ENCODE measurements at places on chromosomes 2 and 18.

GRCh38 chr2:33267756-33268155 lies 208.7 kb upstream of the RASGRP3 start:
- no peak for DNase-seq

DNA sequence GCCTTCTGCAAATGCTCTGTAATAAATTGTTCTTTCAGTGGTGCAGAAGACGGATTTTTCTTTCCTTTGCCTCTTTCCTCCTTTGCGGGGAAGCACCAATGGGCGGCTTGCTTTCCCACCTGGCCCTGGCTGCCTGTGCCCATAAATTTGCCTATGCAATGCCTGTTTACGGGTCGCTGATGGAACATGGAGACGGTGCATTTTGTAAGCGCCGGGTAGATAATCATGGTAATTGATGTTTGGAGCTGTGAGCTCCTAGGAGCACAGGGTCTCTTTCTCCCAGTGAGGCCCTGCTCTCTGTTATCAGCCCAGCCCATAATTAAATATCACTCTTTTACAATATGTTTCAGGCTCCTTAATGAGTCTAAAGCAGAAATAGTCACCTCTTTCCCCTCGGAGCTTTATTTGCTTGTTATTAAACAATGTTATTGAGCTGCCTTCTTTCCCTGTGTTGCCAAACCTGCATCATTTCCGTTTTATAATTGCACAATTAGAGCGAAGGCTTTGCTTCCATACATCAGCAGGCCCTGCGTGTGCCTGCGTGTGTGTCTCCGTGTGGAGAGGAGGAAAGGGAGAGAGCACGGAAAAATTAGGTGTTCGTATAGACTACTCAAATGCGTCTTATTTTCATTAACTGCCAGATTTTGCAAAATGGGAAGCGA lies 437.4 kb upstream of the POU3F3 start:
- DNase-seq: no peak

DNA sequence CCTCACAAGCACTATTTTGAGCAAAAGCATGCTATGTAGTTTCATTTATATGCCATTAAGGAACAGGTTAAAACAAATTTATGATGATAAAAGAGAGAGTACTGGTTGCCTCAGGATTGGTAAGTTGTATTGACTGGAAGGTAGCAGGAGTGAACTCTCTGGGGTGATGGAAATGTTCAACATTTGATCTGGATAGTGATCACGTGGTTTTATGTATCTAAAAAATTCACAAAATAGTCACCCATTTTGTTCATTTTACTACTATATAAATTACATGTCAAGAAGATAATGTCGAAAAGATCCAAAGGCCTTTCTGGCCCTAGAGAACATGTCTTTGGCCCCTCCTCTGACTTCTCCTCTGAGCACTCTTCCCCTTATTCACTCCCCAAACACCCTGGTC lies 10.4 kb upstream of the RAPGEF4 start:
- no peak for DNase-seq

GRCh38 chr2:191618046-191618780 lies 59.7 kb upstream of the NABP1 start:
- DNase-seq: no peak

DNA sequence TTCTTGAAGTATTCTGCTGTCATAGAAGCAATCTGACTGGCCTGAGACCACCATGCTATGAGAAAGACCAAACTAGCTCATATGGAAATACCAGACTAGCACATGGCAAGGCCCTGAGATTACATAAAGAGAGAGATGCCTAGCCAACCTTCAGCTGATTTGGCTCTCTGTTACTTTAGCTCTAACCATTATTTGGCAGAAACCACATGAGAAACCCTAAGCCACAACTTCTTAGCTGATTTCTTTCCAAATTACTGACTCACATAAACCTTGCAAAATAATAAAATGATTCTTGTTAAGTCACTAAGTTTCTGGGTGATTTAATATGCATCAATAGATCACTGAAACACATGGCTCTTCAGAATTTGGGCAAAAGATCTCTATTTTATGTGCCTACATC lies 295.0 kb upstream of the ZNF521 start:
- no peak for DNase-seq

- no peak for DNase-seq
Observed at GRCh38 chr18:65753520-65753919, 2.7 kb downstream of the CDH7 start.

- DNase-seq: no peak
Observed at GRCh38 chr2:119247844-119248271, 24.2 kb downstream of the STEAP3 start.

DNA sequence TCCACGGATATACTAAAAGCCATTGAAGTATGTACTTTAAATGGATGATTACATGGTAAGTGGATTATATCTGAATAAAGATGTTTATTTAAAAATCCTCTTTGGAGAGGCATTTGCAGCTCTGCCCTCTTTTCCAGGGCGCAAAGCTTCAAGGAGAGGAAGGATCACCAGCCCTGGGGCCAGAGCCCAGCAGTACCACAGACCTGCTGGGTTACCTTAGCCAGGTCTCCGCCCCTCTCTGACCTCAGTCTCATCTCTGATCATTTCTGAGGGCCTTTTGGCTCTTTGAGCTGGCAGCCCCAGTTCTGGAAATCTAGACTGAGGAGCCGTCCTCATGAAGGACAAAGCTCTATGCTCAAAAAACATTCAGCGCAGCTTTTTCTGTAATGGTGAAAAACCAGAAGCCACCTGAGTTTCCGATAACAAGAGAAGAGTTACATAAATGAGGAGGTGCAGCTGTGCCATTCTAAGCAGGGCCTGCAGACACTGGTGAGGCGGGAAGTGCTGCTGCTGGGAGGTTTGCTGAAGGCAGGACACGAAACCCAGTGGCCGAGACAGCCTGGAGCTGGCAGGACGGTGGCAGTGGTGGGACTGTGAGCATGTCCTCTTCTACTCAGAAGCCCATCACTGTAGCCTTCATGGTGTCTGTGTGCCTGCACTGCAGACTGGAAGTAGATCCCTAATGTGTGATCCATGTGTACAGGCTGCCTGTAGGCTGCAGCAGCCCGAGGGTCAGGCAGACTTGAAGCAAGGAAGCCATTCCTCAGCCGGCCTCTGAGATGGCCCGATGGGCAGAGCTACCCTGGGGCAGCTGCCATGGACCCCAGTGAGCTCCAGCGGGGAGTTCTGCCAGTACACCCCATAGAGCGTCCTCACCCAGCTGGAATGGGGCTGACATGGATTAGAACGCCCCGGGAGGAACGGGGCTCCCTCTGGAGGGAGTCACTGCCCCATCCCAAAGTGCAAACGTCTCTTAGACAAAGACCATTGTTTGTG lies 27.7 kb downstream of the ADRA2B start:
- DNase-seq: no peak

- DNase-seq: no peak
Observed at GRCh38 chr2:15982285-15983044, 42.1 kb downstream of the MYCN start.

DNA sequence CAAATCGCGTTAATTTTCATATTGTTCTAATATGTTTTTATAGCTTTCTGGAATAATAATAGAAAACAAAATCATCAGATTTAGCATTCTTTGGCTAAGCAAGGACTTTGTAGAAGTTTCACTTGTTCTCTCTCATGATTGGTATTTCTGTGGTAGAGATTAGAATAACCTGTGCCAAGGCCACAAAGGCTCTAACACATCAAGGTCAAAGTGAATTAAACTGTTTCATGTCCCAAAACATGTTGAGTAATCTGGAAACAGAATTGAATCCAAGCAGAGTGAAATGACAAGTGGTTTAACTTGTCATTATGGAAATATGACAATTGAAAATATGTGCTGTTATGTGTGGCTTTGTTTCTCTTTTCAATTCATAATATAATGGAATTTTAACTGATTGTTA lies 617.4 kb downstream of the CCDC85A start:
- no peak for DNase-seq

GRCh38 chr2:150880986-150881385 lies 380.7 kb downstream of the RBM43 start:
- DNase-seq: no peak

GRCh38 chr2:191333911-191334357 lies 88.7 kb downstream of the MYO1B start:
- DNase-seq: no peak

GRCh38 chr2:235365743-235366142 lies 128.1 kb upstream of the AGAP1 start:
- no peak for DNase-seq

DNA sequence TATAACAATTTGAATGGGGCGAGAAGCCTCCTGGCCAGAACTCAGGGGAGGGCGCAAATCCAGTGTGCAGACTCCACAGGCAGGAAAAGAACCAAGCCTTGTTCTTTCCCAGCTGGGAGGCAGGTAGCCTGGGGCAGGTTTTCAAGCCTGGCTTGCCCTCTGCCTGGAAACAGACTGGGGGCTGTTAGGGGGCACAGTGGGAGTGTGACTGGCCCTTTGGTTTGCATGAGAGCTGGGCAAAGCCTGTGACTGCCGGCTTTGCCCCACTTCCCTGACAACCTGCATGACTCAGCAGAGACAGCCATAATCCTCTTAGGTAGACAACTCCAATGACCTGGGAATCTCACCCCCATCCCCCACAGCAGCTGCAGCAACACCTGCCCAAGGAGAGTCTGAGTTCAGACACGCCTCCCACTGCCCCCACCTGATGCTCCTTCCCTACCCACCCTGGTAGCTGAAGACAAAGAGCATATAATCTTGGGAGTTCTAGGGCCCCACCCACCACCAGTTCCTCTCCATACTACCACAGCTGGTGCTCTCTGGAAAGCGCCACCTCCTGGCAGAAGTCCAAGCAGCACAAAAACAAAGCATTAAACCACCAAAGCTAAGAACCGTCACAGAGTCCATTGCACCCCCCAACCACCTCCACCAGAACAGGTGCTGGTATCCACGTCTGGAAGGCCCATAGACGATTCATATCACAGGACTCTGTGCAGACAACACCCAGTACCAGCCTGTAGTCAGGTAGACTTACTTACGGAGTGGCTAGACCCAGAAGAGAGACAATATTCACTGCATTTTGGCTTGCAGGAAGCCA lies 402.5 kb downstream of the STK39 start:
- no peak for DNase-seq

DNA sequence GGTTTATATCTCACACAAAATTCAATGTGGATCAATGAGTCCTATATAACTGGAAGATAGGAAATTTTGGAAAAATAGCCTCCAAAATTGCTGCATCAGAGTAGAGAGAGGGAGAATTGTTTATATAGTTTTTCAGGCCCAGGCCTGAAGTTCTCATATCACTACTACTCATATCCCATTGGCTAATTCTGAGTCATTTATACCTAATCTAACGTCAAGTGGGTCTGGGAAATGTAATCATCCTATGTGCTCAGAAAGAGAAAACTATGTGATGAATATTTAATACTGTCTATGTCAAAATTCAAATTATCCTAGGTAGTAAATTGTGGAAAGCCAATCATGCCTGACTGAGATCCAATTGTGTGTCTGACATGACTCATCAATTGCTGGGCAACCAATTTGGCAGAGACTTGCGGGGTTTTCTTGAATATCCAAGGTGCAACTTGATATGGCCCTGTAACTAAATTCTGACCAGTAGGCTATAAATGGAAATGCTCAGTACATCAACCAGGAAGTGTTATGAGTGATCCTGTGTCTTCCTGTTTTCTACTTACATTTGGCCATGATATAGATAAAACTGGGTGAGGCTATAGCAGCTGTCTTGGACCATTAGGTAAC lies 744.4 kb downstream of the KCNJ3 start:
- no peak for DNase-seq

GRCh38 chr2:129730979-129731378 lies 248.5 kb upstream of the RAB6C start:
- DNase-seq: no peak

DNA sequence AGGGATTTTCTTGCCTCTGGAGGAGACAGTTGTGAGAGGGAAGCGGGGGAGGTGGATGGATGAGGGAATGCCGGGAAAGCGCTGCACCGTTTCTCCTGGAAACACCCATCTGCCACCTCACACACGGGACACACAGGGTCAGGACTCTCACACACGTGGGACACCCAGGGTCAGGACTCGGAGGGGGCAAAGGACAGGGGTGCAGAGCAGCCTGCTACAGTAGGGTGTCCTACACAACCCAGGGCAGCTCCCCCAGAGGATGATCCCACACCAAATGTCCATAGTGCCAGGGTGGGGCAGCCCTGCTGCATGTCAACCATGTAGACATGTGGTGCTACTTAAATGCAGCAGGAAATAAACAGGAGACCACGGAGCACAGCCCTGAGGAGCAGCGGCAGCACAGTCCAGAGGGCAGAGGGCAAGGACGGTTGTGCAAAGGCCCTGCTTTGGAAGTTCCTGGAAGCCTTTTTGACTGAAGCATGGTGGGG lies 5.1 kb downstream of the RAMP1 start:
- DNase-seq: no peak

DNA sequence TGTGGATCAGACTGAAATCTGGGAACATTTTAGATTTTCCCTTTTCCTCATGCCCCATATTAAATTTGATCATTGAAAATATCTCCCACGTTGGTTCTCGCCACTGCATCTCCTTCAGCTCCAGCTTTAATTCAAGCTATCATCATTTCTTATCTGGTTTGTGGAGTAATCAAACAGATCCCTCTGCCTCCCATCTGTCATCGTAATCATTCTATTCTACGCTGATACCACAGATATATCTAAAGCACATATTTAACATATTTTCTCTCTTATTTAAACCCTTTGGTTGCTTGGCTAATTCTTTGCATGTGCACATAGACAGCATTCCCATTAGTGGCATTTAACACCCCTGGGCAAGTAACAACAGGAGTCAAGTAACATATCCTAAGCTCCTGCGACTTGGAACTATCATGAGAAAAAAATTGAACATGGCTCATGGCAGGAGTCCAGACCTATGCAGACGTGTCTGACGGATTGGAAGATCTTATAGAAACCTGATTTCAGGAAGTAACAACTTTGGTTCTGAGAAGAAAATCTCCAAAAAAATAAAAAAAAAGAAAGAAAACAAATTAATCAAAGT lies 158.8 kb upstream of the KYNU start:
- no peak for DNase-seq

DNA sequence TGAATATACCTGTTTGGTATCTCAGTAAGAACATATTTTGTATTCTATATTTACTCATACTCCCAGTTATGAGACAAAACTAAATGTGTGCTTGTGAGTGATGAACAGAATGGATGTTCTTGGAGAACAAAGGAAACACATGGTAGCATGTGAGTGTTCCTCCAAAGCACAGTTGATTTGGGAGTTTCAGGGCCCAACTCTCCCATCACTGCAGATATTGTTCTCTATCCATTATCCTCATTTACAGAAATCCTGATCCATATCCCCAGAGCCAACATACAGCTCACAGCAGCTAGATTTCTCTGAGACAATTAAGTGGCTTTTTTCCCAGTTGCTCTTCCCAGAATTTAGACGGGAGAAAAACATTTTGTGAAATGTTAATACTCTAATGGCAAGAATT lies 75.6 kb upstream of the MAPRE2 start:
- no peak for DNase-seq

- no peak for DNase-seq
Observed at GRCh38 chr2:11710632-11711353, 35.6 kb upstream of the LPIN1 start.

- DNase-seq: no peak
Observed at GRCh38 chr2:225037415-225038230, 4.6 kb downstream of the DOCK10 start.

GRCh38 chr2:227576110-227576509 lies 22.6 kb upstream of the SCYGR2 start:
- DNase-seq: no peak

All from GM12864 (cell line).